KBM-7 (cell line): ENCODE measurements at places on chromosomes 2 and 18.

DNA sequence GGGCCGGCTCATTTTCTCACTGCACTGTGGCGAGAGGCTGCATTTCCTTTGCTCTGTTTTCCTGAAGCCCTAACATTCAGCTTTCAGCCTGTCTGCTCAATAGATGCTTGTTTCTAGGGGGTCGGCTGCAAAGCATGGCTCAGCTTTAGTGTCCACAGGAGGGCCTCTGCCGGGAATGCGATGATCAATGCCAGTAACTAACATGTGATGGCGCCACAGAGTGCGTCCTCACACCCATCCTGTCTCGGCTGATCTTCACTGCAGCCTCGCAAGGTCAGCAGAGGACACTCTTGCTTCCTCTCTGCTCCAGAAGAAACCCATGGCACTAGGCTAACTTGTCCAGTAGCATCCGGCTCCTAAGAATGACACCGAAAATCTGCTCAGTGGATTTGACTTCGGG is 156.4 kb upstream of the PXDN start:
- no peak for DNase-seq

- DNase-seq, result no peak
Measured at GRCh38 chr2:129756276-129756675, 223.2 kb upstream of the RAB6C start.

- no peak for DNase-seq
Measured at GRCh38 chr2:23311186-23311585, 73.8 kb upstream of the KLHL29 start.

DNA sequence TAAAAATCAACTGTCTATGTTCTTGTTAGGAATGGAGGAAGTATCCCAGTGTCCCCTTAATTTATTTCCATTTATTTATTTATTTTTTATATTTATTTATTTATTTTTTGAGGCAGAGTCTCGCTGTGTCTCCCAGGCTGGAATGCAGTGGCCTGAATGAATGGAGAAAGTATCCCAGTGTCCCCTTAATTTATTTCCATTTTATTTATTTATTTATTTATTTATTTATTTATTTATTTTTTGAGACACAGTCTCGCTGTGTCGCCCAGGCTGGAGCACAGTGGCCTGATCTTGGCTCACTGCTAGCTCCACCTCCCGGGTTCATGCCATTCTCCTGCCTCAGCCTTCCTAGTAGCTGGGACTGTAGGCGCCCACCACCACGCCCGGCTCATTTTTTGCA is 34.1 kb downstream of the MIB1 start:
- DNase-seq, result no peak

GRCh38 chr18:7766346-7766745 is 199.2 kb downstream of the PTPRM start:
- DNase-seq, result no peak

- DNase-seq, result no peak
Measured at GRCh38 chr2:3664118-3664517, 6.1 kb downstream of the ALLC start.

- no peak for DNase-seq
Measured at GRCh38 chr2:226644399-226644865, 155.2 kb downstream of the IRS1 start.

GRCh38 chr2:237304763-237305514 is 109.0 kb downstream of the COL6A3 start:
- no peak for DNase-seq

- no peak for DNase-seq
Measured at GRCh38 chr2:4675295-4675694, 971.9 kb downstream of the DCDC2C start.

- DNase-seq, result no peak
Measured at GRCh38 chr2:179882851-179883806, 21.7 kb upstream of the ZNF385B start.

DNA sequence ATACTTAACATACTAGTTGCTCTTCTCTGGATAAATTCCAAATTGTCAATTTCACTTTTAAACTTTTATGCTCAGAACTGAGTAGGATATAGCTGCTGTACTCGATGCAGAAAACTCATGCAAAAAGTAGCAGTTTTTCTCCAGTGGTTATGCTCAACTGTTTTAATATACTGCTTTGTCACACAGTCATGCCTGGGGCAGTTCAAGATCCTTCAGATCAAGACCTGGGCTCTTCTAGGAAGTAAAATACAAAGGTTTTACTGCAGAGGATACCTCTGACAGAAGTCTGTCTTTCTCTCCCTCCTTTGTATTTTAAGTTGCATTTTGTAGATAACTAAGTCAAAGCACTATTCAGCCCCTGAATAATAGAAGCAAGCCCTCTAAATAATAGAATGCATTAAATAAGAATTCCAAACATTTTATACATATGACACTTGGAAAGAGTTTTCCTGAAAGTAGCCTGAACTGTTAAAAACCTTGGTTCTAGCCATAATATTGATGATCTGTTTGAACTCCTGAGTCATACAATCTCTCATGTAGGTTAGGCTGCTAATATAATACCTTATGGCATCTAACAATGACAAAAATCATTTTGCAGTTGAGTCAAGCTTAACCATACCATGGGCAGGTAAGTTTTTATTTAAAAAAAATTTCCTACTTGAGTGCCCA is 183.3 kb upstream of the TRIB2 start:
- DNase-seq, result no peak

GRCh38 chr2:73297151-73297559 is 3.8 kb upstream of the EGR4 start:
- DNase-seq, result no peak

GRCh38 chr2:211816754-211817153 is 721.8 kb downstream of the ERBB4 start:
- no peak for DNase-seq

DNA sequence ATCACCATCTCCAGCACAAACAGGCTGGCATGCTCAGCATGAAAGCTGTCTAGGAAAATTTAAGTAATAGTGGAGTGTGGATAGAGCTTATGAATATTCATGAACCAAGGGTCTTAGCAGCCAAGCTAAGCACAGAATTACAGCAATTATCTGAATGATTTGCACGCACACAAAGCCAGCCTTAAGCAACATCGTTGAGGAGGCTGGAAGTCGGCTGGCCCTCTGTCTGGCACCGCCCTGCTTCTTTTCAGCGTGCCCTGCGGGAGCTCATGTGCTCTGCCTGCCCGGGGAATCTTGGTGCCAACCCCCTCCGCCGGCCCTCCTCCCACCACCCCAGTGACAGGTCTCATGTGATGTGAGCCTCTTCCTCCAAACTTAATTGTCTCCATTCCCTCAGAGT is 540.1 kb downstream of the CMPK2 start:
- no peak for DNase-seq

- DNase-seq, result no peak
Measured at GRCh38 chr2:201049455-201049854, 22.0 kb downstream of the HYCC2 start.

DNA sequence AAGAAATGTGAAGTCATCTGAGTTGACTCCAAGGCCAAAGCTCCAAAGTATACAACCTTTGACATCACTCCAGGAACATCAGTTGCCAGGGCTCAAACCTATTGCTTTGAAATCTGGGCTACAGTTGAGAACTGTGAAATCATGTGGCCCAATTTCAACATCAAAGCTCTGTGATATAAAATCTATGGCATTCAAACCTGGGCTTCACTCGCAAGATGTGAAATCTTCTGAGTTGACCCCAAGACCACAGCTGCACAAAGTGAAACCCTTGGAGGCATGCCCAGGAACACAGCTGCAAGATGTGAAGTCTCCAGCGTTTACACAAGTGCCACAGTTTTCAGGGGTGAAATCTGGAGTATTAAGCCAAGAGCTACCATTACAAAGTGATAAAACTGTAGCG is 9.4 kb upstream of the ZNF512 start:
- no peak for DNase-seq

DNA sequence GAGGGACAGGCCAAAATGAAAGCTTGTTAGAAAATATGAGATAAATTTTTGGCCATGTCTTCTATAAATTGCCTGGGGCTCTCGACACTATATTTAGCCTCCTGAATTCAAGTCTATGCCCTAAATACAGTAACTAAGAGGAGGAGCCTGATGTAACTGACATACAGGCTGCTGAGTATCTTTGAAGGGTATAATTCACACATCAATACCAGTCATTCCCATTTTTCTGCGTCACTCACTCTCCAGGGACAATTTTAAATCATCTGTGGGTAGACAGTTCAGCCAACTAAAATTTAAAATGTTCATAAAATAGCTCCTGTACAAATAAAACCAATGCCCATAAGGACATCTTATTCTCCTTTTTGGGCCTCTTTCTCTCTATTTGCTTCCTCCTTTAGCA is 105.9 kb downstream of the AP1S3 start:
- no peak for DNase-seq

- DNase-seq, result no peak
Measured at GRCh38 chr2:224816816-224817215, 100.7 kb upstream of the CCDC195 start.

- DNase-seq, result no peak
Measured at GRCh38 chr18:11118051-11118766, 31.2 kb downstream of the PIEZO2 start.

DNA sequence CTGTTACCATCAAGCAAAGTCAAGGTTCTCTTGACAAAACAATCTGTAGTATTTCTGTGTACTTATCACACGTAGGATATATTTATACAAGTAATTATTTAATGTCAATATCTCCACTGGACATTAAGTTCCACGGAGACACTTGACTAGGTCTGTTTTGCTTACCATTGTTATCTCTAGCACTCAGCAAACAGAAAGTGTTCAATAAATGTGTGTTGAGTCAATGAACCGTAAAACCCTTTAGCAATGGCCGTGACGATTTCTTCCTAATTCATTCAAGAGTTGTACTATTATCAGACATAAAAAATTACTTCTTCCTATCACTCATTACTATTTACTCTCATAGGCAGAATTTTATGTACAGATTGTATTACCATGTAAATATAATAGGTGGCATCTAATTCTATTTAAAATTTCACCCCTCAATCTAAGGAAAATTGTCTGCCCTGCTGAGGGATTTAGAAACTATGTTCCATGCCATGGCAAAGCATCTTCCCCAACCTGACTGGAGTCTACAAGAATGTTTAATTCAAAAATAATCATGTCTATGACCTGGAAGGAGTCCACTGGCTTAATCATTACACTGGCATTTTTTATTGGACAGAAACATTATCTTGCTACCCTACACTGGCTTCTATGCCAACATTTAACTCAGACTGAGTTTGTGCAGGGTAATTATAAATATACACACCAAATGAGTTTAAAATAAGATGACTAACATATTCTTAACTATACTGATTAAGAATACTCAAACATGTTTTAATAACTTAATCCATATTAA is 301.9 kb downstream of the ZEB2 start:
- no peak for DNase-seq

- DNase-seq, result no peak
Measured at GRCh38 chr2:36394804-36395203, 39.2 kb downstream of the CRIM1 start.

GRCh38 chr2:160912276-160912675 is 248.0 kb upstream of the TANK start:
- no peak for DNase-seq

- no peak for DNase-seq
Measured at GRCh38 chr18:59834267-59834666, 65.5 kb upstream of the PMAIP1 start.

DNA sequence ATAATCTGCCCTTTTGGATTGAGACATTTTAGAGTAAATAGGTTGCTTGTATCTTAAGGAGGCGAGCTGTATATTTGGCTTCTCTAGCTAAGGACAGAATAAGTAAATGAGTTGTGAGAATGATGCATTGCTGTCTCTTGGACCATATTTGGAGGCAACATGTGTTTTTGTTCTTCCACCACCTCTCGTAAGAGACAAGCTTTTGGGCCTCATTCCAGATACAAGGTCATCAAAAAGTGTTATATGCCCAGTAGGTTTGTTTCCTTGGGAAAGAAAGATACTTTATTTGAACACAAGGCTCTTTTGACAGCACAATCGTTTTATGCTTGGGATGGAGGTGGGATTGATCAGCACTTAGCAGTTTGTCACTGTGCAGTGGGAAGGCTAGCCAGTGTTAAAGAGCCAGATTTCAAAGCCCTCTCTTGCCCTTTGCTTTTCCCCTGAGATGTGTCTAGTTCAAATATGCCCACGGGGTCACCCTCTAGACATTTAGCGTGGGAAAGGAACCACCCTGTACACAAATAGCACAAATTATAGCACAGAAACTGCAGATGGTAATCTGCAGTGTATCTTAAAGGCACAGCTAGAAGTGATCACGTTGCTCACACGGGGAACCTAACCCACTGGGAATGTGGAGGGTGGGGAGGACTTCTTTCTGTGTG is 131.3 kb downstream of the MAP4K4 start:
- DNase-seq, result no peak

DNA sequence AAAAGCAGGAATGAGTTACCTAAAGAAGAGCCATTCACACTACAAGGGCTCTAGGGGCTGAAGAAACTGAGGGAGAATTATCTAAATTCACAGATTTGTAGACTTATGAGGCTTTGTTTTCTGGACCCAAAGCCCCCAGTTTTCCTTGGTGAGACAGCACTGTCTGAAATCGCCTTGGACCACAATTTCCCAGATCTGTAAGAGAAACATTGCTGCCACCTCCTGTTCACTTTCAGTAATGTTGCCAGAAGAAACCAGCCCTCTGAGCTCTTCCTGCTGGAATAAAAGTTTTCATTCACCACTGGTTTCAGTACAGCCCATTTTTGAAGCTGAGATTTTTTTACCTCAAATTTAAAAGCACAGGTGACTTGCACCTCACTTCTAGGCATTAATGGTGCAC is 169.2 kb downstream of the CDH20 start:
- DNase-seq, result peak; percentile 59

- no peak for DNase-seq
Measured at GRCh38 chr2:226216575-226216974, 583.0 kb downstream of the IRS1 start.

DNA sequence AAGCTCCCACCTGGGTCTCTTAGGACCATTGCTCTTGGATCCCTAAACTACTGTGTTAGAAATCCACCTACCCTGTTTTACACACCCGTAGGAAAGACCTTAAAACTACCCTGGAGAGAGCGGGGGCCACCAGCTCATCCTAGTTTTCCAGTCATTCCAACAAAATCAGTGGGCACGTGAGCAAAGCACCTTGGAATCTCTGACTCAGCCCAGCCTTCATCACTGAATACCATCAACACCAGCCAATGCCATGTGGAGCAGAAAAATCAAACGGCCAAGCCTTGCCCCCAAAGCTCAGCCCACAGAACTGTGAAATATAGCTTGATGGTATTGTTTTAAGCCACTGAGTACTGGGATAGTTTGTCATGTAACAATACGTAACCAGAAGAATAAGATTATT is 449.7 kb upstream of the CHAC2 start:
- no peak for DNase-seq

- DNase-seq, result no peak
Measured at GRCh38 chr2:146267093-146267492, 1577.7 kb upstream of the ACVR2A start.

DNA sequence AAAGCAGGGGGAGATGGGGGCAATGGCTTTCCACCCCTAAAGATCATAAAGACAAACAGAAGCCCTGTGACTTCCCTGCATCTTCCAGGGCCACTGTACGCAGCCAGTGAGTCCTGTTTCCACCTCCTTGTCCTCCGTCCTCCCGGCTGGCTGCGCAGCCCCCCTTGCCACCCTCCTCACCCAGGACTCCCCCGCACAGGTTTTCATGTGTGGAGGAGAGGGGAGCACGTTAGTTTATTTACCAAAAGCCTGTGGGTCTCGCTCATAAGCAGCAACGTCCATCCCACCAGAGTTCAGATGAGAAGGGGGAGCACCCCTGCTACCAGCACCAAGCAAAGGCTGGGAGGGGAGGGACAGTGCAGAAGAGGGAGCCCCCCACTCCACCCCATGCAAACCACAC is 11.7 kb downstream of the CYP26B1 start:
- no peak for DNase-seq

GRCh38 chr18:67417864-67418523 is 98.5 kb downstream of the DSEL start:
- peak; percentile 21 for DNase-seq

GRCh38 chr2:182252534-182252933 is 174.3 kb downstream of the PDE1A start:
- no peak for DNase-seq
